ENCODE measurements at places on chromosomes 7 and 10.

- no peak for DNase-seq
Observed at GRCh38 chr7:105502173-105502572, 19.9 kb downstream of the PUS7 start.

DNA sequence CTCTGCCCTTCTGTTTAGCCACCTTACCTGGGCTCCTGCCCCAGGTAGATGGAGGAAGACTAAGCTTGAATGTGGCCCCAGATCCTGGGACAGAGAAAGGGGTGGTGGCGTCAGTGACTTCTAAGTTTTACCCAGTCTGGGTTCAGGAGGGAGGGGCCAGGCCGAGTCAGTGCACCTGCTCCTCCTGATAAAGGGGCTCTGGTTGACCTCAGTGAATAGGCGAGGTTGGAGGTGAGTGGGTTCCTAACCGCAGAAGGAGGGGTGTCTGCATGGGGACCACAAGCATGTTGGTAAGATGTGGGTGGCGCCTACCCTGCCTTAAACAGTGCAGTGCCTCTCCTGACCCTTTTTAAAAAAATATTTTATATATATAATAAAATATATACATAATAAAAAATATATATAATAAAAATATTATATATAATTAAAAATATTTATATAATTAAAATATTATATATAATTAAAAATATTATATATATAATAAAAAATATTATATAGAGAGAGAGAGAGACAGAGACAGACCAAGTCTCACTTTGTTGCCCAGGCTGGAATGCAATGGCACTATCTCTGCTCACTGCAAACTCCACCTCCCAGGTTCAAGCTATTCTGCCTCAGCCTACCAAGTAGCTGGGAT is 97.3 kb upstream of the GTF2I start:
- no peak for DNase-seq

GRCh38 chr7:7321681-7322080 is 139.3 kb downstream of the C1GALT1 start:
- no peak for DNase-seq

GRCh38 chr7:117424090-117424829 is 3.0 kb downstream of the ASZ1 start:
- no peak for DNase-seq

DNA sequence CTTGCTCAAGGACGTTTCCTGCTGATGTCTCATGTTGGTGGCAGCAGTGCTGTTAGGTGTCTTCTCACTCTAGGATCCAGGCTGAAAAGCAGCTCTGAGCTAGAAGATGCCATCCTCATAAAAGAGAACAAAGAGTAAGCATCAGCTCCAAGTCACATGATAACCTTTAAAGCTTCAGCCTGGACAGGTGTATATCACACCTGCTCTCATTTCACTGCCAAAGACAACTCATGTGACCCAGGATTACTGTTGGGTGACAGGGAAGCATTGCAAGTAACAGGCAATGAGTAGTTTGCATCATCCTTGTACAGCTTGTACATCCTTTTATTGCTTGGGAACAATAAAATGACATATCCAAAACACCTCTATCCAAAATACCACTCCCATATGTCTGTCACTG is 423.4 kb upstream of the DPP6 start:
- DNase-seq: no peak

GRCh38 chr10:72328045-72328828 is 26.5 kb downstream of the DNAJB12 start:
- no peak for DNase-seq

DNA sequence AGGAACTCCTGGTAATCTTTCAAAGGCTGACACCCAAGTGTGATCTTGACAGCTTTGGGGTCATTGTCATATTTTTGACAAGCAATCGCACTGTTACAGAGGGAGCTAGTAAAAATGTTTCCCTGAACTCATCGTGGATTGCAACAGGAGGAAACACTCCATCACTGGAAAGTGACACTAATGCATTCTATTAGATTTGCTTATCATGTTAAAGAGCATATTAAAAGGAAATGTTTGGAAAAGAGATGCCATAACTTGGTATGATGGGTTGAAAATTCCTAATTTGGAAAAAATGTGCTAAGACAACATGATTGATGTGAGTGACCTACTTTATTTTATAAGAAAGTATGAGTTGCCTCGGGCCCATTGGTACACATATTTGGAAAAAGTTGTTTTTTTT is 22.7 kb upstream of the EMX2 start:
- DNase-seq: no peak

DNA sequence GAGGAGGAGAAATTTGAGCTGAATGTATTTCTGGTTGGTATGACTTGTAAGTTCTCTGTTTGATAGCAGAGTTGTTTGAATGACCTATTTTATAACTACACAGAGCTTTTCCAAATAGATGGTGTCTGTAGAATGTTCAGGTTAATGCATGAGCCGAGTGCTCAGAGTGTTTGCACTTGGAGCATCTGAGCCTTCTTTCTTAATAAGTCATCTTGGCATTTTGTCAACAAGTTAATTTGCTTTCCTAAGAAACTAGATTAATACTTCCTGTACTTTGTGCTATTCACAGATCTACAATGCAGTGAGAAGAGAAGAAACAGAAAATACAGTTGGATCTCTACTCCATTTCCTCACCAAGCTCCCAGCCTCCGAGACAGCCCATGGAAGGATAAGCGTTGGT is 138.2 kb downstream of the PLCE1 start:
- no peak for DNase-seq

Data from stimulated activated CD8-positive, alpha-beta memory T cell treated with anti-CD3 and anti-CD28 coated beads, Interleukin-4, amount 100 ng/mL, for 1 hour (primary cell).